ENCODE measurements at places on chromosomes 4 and X.

GRCh38 chr4:57154191-57154590 is 44.0 kb upstream of the IGFBP7 start:
- no peak for DNase-seq

GRCh38 chr4:76758290-76758882 is 139.6 kb downstream of the SOWAHB start:
- DNase-seq = no peak

DNA sequence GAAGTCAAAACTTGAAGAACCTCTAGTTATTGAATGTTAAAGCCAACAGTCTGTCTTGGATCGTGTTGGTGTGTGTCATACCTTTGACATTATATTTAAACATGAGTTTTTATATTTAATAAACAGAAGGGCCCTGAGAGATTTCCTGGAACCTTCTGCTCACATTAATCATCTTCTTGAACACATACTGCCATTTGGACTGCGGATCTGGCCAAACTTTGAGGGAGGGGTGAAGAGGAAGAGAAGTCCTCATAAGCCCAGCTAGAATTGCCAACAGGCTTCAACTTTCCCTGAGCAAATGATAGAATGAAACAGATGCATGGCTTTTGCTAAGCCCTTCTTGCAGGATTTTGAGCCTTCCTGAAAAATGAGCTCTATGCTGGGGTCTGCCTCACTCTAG is 27.4 kb downstream of the CCKAR start:
- DNase-seq = no peak

DNA sequence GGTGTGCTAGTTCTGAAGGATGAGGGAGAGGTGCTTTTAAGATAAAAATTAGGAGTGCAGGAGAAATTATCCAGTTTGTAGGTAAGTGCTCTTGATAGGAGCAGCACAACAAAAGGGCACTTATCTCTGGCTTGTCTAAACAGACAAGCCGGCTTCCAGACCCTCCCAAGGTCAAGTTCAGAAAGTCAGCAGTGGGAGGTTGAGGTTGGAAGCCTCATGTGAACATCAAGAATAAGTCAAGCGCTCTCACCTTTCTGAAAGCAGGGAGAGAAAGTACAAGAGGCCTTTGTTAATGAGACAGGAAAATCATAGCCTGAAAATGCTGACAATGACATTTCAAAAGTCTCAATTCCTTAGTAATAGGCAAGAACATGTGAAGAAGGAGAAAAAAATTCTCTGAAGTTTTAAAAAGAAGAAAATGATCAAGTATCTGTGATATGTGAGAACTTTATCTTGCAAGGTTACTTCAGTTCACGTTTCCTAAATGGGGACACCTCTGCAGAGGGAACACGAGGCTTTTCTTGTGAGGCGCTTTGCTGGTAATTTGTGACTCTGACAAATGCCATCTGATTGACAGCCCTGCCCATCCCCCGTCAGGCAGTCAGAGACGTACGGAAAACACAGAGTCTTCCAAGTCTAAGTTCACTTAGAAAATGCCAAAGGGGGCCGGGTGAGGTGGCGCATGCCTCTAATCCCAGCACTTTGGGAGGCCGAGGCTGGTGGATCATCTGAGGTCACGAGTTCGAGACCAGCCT is 62.2 kb downstream of the TIGD2 start:
- DNase-seq = no peak

DNA sequence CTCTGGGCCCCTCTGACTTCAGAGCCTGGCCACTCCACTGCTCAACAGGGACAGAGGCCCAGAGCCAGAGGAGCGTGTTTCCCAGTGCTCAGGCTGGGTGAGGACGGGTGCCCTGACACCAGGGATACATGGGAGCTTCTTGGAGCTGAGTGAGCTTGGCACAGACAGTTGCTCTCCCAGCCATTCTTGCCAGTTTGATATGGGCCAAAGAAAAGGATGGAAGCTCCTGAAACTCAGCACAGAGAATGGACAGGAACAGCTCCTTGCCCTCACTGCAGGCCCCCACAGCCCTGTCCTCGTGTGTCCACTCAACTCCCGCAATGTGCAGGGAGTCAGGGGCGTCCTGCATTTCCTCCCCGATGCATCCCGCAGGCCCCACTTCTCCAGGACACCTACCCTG is 38.8 kb downstream of the NSG1 start:
- no peak for DNase-seq

DNA sequence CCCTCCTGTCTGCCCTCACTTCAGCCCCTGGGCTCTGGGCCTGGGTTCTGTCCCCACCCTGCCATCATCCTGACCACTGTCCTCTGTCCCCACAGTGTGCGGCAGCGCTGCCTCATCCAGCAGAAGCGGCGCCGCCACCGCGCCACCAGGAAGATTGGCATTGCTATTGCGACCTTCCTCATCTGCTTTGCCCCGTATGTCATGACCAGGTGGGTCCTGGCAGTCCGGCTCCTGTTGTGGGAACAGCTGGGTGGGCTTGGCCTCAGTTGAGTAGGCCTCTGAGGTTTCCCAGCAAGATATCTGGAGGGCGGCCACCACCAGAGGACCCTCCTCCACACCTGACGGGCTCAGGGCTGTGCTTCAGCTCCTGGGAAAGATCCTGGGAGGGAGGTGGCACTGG is 2.2 kb downstream of the GPR78 start:
- no peak for DNase-seq

GRCh38 chrX:131821945-131822622 is 201.0 kb upstream of the STK26 start:
- no peak for DNase-seq

DNA sequence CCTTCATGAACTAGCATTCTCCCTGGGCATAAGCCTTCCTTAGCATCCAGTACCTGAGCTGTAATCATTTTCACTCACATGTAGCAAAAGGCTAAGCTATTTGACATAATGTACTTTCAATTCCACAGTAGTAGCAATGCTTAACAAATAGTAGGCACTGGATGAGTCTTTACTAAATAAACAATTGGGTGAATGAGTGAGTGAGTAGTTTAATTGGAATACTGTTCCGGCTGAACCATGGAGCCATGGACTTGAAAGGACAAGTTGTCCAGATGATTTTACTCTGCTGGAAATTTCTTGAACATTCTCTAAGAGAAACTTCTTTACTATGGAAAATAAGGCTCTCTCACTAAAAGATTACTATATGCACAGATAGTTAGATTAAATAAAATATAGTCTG is 159.3 kb downstream of the FAM47B start:
- no peak for DNase-seq

DNA sequence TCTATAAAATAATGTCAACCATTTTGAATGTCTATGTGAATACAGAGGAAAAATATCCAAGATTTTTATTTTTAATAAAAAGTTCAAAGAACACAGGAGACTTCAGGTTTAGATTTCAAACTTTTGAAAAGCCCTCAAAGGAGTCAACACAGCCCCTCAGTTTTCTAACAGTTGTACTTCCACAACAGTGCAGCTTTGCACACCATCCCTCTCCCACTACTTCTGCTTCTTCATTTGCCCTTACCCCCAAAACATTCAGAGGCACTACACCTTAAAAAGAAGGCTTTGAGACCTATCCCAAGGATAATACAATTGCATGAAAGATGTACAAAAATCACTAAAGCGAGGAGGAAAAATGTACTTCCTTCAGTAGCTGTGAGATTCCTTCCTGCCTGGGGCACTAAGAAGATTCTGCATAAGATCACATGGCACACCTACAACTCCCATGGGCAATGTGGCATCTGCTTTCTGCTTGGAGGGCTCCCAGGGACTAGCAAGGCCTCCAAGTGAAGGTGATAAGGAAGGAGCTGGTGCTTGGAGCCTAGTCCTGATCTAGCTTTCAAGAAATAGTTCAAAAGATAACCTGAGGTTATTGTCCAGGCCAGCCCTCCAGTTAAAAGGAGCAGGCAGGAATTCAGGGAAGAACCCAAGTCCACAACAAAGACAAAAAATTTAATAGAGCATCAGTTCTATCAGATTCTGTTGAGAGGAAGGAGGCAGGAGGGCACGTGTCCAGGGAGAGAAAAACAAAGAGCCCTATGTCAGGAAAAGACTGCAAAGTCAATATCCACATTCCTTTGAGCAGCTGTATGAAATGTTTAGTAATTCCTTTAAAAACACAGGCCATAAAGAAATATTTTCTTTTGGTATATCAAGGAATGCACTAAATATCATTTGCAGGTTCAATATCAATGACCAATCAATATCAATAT is 19.1 kb downstream of the ARAP2 start:
- DNase-seq = no peak

- DNase-seq = no peak
Measured at GRCh38 chr4:37388681-37389365, 144.3 kb downstream of the NWD2 start.

GRCh38 chr4:68404153-68404552 is 43.1 kb upstream of the TMPRSS11E start:
- DNase-seq = no peak

DNA sequence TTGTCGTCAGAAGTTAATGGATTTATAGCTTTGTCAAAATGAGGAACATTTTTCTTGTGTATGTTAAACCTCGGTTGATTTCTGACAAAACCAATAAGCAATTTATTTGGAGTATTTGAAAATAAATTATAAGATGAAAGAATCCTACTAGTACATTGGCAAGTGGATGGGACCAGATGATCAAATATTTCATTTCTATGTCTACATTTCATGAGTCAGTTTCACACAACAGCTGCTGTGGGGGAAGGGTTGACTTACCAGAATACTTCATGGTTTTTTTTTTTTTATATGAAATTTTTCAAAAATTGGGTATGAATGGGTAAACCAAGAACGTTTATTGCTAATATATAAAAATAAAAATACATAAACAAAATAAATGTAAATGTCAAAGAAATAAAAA is 39.4 kb downstream of the RAPGEF2 start:
- DNase-seq = no peak

- DNase-seq = peak; percentile 72
Measured at GRCh38 chr4:83207497-83208101, 77.0 kb downstream of the COQ2 start.

DNA sequence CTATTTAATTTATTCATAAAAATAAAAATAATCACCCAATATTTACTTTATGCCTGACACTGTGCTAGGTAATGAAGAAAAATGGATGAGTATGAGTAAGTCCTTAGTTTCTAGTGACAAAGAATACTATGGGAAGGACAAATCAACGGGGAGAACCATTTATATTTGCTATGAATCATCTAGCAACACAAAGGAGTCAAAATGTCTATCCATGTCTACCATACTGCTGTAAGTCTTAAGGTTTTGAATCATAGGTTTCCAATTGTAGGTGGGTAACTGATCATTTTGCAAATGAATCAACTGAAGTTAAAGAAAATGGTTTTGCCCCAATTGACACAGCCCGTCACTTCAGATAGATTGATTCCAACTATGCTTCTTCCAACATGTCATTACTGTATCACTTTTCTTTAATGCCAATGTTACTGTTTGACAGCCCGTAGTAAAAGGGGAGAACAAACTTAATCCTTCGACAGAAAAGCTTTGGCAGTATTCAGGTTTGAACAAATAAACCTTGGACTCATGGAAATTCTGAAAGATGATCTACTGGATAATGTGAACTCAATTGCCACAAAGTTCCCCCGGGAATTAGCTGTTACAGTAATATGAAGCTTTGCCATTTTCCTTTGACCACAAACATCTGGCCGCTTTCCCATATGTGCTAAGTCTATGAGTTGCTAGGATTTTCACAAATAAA is 3.2 kb downstream of the TDO2 start:
- DNase-seq = peak; percentile 68

GRCh38 chrX:46695491-46695890 is 63.4 kb downstream of the SLC9A7 start:
- no peak for DNase-seq

GRCh38 chr4:138658518-138658917 is 357.1 kb upstream of the NOCT start:
- DNase-seq = no peak

DNA sequence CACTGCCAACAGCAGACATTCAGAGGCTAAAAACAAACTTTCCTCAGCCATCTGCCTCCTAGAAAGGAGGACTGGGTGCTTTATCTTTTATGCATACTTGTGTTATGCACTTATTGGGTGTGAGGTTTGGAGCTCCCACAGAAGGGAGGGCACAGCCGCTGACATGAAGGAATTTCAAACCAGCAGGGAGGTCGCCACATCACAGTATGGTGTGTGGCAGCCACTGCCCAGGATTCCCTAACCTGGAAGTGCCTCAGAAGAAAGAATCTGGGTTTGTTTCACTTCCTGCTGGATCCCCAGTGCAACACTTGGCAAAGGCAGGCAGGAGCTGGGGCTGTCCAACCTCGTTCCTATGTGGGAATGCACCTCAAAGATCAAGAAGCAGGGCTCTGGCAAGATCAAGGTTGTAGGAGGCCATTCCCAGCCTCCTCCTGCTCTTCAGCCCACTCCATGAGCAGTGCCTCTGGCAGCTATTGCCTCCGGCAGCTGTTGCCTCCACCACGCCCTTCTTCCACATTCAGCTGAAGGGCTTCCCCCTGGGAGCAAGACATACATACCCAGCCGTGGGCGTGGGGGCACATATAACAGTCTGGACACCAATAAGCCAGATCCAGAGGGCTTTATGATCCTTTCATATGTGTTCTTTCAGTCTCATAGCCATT is 109.0 kb upstream of the MAMLD1 start:
- no peak for DNase-seq

- DNase-seq = no peak
Measured at GRCh38 chr4:40475609-40476008, 140.5 kb downstream of the CHRNA9 start.

DNA sequence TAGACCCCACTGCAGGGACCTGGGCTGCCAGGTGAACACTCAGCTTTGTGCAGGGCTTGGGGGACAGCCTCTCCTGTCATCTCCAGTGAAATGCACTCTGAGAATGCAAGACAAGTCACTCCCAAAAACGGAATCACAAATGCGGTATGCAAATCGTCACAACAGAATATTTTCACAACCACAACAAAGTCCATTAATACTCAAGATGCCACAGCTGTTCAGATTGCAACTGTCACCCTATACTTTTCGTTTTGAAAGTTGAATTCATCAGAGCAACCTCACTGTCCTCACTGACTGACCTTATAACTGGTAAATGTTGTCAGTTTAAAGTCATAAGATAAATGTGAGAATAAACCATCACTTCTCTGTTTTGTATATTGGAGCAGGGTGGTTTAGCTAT is 16.6 kb downstream of the JAKMIP1 start:
- DNase-seq = no peak

- DNase-seq = no peak
Measured at GRCh38 chrX:122703762-122704161, 480.3 kb upstream of the GRIA3 start.

- DNase-seq = no peak
Measured at GRCh38 chr4:26342328-26343037, 21.7 kb downstream of the RBPJ start.

- DNase-seq = no peak
Measured at GRCh38 chrX:146238173-146238572, 420.5 kb downstream of the SLITRK2 start.

DNA sequence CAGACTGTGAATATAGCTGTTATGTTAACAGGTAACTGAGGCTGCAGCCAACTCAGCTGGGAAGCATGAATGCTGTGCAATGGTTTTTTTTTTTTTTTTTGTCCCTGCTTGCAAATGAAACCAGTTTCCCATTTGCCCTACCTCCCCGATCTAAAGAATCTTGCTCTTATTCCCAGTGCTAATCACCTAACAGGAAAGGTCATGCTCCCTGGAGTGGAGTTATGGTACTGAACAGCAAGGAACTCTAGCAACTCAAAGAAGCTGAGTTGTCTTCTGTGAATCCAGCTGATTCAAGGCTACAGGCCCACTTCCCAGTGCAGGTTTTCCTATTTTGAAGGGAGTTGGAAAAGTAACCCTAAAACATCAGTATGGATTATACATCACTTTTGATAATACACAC is 52.1 kb downstream of the HTR2C start:
- DNase-seq = no peak
